ENCODE measurements at places on chromosomes 4 and X.

DNA sequence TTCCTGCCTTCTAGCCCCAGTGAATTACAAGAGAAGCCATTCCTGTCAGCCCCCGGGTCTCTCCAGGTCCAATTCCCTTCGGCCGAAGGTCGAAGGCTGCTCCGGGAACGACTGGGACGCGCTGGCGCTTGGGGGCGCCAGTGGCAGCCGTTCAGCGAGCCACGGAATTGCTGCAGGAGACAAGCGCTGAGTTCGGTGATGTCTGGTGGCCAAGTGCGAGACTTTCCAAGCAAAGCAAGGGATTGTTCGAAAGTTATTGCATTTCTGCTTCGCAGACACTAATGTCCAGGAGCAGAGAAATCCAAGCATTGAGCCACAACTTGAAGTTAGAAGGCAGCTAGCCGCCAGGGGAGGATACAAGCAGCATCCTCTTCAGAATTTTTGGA is 1.1 kb upstream of the DKK2 start:
- DNase-seq, result peak; percentile 58

DNA sequence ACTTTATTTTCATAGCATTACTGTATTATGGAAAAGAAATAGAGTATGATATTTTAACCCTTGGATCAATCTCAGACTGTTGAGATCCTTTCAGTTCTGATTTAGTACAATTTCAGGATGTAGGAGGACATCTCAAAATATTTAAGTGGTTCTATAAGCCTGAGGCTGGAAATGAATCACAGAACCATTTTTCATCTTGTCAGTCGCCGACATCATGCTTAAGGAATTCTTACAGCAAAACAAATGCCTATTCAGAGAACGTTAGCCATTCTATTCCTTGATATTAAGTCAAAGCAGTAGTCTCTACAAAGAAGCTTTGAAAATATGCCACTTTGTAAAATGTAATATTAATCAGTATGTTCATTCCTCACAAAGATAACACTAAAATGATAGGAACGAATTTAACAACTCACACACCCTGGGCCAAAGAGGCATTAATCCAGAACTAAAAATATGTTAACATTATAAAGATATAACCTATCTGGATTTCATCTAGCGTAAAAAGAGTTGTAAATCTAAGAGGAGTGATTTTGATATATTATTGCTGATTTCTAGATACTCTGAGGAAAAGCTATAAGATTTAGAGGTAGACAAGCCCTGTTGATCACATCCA is 152.0 kb downstream of the GASK1B start:
- DNase-seq, result peak; percentile 90

GRCh38 chr4:55931043-55931442 is 17.7 kb upstream of the CEP135 start:
- no peak for DNase-seq

- peak; percentile 0 for DNase-seq
Measured at GRCh38 chr4:45350438-45350837, 624.1 kb upstream of the GNPDA2 start.

DNA sequence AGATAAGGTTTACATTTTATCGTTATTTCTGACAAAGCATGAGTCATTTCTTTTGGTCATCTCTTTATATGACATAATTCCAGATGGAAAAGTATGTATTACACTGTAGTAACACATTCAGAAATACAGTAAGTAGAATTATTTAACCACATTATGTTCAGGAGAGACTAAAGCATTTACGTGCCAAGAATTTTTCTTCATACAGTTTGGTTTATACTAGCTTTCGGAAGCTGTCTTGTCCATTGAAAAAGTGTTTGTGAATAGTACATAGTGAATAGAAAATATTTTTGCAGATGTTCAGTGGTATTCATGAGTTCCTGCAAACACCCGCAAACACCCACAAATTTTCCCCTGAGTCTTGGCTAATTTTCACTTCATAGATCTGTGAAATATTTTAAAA is 1033.0 kb upstream of the INTU start:
- peak; percentile 30 for DNase-seq
